ENCODE measurements at places on chromosomes 1 and 21.

DNA sequence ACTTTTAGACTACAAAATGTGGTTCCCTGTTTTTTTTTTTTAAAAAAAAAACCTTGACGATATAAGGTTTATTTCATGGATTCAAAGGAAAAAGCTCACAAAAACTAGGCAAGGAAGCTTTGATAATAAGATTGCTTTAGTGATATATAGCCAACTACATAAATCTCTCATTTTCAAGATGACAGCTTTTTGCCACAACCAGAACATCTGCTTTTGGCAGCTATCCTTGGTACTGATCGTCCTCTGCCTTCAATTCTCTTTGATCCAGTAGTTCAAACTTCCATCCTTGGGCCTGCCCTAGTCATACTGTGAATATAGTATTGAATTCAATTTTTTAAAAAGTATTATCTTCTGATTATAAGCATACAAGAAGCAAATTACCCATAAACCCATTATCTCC, 72.9 kb upstream of the CD53 start:
- DNase-seq, result no peak

DNA sequence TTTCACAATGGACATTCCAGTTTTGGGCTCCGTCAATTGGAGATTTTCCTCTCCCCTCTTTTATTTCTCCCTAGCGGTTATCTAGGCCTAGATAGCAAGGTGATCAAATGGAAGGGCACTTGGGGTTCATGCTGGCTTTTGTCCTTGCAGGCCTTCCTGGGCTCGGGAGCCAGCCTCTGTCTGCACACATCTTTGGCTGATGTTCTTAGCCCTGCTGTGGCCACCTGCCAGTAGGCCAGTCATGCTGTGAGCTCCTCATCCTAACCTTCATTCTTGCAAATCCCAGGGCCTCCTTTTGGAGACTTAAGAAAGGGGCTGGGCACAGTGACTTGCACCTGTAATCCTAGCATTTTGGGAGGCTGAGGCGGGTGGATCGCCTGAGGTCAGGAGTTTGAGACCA, 13.5 kb downstream of the TIE1 start:
- no peak for DNase-seq

DNA sequence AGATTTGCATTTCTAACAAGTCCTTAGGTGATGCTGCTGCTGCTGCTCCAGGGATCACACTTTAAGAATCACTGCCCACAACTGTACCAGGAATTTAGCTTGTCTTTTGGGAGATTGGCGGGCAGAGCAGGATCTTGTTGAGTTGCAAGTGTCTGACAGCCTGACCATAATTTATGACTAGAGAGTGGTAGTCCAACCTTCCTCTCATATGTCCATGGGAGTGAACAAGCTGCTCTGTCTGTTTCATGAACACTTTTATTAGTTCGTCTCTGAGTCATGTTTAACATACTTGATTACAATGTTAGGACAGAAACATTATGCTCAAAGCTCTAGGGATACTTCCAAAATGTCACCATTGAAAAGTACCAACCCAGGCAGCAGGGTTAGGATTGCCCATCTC, 169.6 kb downstream of the TGFB2 start:
- DNase-seq, result no peak

DNA sequence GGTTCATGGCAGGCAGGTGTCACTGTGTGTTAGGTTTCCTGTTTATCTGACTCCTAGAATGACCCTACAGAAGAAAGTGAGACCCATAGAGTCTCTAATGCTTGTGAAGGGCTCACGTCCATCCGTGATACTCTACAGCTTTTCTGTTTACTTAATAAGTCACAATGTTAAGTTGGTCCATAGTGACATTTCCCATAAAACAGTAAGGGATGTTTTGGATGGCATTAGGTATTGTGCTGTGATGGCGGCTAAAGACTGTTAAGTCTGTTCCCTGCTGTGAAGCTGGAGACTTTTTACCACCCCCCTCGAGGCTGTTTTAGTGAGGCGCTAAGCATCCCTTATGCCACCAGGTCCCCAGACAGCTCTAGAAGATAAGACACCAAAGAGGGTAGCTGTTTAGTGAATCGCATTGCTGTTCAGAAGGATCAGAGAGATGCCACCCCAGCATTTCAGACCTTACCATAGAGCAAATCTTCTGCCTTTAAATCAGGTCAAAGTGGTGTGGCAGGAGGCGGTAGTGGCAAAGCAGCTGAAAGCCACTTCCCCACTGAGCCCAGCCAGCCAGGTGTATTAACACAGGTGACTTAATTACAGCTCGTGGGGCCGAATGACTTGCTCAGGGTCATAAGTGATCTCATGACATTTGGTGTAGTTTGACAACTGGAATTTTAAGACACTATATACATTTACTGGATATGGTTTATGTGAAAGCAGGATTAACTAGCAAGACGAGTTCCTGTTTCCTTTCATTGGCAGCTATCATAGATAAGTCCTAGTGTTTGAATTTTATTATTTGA, 25.0 kb downstream of the SLC37A1 start:
- DNase-seq, result no peak

- peak; percentile 35 for DNase-seq
These were observed 626.2 kb downstream of the SMYD3 start for GRCh38 chr1:245880754-245881403.

- peak; percentile 28 for DNase-seq
These were observed 940 bp upstream of the ATAD3A start for GRCh38 chr1:1510912-1511532.

DNA sequence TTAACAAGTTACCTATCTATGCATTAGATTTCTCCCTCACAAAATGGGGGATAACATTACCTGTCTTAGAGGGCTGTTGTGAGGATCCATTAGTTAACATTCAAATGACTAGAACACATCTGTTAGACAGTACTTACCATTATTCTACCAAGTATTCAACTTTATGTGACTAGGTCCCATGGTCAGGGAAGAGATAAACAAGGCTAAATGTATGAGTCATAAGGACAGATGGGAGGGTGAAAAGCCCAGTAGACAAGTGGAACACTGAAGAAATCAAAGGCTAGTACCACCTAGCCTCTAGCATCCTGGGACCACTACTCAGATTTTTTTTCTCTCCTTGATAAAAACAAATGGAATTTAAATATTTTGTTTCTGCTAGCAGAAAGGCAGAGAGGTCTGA, 9.0 kb upstream of the VHLL start:
- DNase-seq, result no peak

DNA sequence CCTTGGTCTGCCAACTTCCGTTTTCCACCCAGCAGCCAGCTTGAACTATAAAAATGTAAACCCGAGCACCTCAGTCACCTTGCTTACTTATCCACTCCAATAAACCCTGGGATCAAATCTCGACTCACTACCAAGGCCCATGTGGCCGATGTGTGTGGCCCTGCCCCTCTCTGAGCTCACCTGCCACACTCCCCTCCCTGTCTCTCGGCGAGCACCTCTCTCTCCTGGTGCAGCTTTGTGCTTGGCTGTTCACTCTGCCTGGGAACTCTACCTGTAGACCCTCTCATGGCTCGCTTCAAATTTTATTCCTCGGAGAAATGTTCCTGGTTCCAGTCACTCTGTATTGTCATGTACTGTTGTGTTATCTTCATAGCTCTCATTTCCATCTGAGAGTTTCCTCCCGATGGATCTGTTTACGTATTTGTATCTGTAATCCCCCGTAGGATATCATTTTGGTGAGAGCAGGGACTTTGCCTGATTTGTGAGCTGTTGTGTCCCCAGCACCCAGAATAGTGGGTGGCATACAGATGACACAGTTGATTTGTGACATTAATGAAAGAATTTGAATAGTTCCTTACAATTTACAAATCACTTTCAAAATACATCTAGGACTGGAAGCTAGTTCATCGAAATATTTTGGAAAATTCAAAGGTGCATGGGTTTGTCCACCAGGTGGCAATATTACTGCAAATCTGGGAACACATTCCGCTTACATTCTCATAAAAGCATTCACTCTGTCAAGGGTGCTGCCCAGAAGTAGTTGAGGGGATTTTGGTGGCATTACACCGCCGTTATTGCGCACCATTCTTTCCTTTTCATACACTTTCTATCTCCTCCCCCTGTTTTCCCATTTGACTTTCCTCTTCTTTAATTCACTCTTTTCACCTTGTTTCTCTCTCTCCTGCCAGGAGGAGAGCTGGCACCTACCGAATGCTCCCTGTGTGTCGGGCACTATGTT, 95.3 kb downstream of the ABCA4 start:
- peak; percentile 63 for DNase-seq

- peak; percentile 63 for DNase-seq
These were observed 35.7 kb downstream of the ZBTB8B start for GRCh38 chr1:32500387-32501209.

- peak; percentile 23 for DNase-seq
These were observed 637 bp downstream of the PLXNA2 start for GRCh38 chr1:208243527-208243966.

DNA sequence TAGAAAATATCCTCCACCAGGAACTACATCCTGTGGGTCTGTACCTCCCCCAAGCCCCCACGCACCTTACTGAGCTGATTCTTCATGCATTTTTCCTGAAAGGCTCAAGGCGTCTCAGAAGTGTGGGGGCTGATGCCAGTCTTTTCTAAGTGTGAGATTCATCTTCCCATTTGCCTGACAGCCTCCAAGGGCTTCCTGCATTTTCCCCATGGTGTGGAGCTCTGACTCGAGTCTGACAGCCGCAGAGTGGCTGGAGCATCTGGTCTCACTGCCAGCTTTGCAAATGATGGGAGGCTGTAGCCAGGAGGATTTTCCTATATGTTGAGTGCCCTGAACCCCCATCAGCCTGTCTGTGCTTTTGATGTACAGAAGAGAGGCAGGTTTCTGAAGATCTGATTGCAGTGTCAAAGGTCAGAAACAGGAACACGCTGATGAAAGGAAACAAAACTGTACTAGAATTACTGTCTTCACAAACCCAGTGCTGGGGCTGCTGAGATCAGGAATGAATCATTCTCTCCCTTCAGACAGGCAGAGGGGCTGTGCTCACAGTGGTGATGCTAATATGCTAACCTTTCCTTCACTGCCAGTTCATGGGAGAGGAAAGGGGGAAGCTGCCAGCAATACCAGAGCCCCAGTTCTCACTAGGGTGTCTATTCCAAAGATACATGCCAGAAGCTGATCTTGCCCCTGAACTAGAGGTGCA, 201.5 kb upstream of the C1orf174 start:
- no peak for DNase-seq

- no peak for DNase-seq
These were observed 143.2 kb downstream of the CLEC20A start for GRCh38 chr1:178353524-178353923.

GRCh38 chr1:31041529-31041928, 24.0 kb downstream of the PUM1 start:
- no peak for DNase-seq

GRCh38 chr1:230310381-230311163, 115.6 kb downstream of the PGBD5 start:
- peak; percentile 51 for DNase-seq

DNA sequence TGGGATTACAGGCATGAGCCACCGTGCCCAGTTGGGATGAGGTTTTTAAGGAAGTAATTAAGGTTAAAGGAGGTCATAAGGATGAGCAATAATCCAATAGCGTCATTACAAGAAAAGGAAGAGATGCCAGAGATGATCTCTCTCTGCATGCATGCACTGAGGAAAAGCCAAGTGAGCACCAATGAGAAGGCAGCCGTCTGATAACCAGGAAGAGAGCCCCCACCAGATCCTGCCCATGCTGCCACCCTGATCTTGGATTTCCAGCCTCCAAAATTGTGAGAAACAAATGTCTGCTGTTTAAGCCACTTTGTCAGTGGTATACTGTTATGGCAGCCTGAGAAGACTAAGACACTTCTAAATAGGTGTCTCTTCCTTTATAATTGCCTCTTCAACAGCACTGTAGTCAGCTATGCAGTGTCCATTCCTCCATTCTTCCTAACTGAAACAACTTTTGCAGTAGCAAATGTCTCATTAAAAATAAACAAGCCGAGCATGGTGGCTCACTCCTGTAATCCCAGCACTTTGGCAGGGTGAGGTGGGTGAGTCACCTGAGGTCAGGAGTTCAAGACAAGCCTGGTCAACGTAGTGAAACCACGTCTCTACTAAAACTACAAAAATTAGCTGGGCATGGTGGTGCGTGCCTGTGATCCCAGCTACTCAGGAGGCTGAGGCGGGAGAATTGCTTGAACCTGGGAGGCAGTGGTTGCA, 216.2 kb upstream of the RUNX1 start:
- peak; percentile 94 for DNase-seq

GRCh38 chr1:114090738-114091505, 62.7 kb downstream of the SYT6 start:
- DNase-seq, result no peak

GRCh38 chr1:234659538-234659937, 49.6 kb upstream of the IRF2BP2 start:
- peak; percentile 92 for DNase-seq

DNA sequence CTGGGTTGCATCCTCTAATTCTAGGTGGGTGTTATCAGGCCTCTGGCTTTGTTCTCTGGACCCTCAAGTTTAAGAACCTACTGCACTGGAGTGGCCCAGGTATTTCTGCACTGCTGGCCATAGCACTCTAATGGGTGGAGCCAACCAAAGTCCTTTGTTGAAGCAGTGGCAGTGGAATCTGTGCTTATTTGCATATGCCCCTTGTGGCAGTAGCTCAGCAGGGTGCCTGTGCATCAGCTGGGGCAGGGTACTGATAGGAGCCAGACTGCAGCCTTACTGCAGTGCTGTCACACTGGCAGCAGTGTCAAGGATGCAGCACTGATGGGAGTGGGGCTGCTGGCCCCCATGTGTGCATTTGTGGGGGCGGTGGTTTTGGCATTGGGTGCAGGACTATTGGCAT, 660.6 kb downstream of the LRRIQ3 start:
- no peak for DNase-seq

- no peak for DNase-seq
These were observed 54.3 kb downstream of the SLX9 start for GRCh38 chr21:44994047-44994694.

GRCh38 chr1:27086026-27086425, 68.9 kb downstream of the SLC9A1 start:
- no peak for DNase-seq

DNA sequence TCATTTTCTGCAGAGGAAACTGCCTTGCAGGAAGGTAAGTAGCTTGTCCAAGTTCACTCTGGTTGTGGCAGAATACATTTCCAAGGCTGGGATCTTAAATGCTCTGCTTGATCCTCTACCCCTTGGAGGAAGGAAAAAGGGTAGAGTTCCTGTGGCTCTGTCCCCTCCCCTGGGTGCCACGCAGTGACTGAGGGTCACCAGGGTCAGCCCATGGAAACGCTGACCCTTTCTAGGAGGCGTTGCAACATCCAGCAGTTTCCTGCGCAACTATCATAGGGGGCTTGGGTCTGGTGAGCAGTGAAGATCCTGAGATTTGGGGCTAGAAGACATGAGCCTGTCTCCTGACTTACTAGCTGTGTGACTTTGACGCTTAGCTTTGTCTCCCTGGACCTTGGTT, 29.4 kb upstream of the EPS8L3 start:
- DNase-seq, result no peak

- DNase-seq, result no peak
These were observed 18.0 kb downstream of the ADORA1 start for GRCh38 chr1:203145321-203146041.

DNA sequence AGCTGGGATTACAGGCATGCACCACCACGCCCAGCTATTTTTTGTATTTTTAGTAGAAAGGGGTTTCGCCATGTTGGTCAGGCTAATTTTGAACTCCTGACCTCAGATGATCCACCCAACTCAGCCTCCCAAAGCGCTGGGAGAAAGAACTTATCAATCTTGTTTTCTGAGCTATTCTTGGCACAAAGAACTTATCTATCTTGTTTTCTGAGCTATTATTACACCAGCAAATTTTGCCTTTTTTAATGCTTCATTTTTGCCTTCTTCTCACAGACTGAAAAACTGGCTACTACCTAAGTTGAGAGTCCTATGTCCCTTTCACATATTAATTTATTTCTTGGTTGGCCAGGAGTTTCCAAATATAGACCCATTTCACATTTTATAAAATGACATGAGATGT, 9.3 kb downstream of the SLC16A1 start:
- DNase-seq, result no peak
